Non-pigmented ciliary epithelial cell (primary cell): ENCODE measurements at places on chromosomes 2 and 18.

DNA sequence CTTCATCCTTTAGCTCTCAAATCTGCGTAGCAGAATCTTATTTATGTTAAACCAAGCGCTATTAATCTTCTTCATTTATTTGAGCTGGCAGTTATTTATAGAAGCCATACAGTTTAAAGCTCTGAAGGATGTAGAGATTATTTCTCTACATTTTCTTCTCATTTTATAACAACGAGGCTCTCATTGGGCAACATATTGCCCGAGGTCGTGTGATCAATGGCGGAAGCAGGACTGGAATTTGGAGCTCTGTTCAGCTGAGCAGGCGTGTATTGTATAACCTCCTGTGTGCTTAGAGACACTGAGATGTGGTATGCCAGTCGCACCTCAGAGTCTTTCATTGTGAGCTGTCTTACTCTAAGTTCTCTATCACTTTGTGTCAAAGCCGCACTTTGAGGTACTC is 17.5 kb upstream of the DRC1 start:
- DNase-seq = no peak

GRCh38 chr2:16069933-16070647 is 129.7 kb downstream of the MYCN start:
- DNase-seq = no peak

DNA sequence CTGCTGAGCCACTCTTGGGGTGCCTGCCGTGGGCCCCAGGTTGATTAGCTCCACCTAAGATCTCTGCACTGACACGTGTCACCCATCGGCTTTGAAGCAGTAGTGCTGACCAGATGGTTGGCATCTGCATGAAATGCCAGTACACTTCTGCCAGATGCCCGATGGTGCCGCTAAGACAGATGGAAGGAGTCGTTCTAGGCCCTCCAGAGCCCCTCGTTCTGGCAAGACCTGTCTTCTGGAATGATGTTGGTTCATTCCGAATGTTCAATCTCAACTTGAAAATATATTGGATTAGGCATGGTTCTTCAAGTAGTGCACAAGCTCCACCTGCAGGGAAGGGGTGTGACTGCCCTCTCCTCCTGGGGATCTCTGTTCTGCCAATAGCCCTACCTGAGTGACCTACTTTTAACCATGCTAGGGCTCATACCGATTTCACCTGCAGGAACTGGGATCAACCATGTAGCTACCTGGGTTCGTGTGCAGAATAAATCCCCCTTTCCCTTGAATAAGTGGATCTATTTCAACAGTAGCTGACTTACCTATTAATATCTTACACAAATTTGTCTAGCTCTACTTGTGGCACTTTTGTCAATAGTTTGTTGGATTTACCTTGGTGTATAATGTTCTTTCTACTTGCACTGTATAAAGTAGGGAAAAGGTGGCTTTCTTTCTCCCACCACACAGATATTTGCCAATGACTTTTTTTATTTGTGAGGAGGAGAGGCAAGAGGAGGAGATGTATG is 342.6 kb downstream of the CTNNA2 start:
- no peak for DNase-seq

GRCh38 chr2:152467677-152468410 is 132.9 kb downstream of the FMNL2 start:
- DNase-seq = no peak

- DNase-seq = no peak
Measured at GRCh38 chr2:21361957-21362486, 238.3 kb downstream of the TDRD15 start.

DNA sequence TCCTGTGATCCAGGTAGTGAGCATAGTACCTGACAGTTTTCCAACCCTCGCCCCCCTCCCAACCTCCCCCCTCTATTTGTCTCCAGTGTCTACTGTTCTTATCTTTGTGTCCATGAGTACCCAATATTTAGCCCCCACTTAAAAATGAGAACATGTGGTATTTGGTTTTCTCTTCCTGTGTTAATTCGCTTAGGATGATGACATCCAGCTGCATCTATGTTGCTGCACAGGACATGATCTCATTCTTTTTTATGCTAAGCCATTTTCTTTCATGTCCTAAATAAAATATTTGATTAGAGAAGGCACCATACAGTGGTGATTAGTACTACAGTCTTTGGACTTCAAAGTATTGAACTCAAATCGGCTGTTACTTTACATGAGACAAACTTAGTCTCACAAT is 1087.9 kb downstream of the CBLN2 start:
- no peak for DNase-seq

GRCh38 chr2:65382323-65382722 is 50.1 kb downstream of the SPRED2 start:
- no peak for DNase-seq

DNA sequence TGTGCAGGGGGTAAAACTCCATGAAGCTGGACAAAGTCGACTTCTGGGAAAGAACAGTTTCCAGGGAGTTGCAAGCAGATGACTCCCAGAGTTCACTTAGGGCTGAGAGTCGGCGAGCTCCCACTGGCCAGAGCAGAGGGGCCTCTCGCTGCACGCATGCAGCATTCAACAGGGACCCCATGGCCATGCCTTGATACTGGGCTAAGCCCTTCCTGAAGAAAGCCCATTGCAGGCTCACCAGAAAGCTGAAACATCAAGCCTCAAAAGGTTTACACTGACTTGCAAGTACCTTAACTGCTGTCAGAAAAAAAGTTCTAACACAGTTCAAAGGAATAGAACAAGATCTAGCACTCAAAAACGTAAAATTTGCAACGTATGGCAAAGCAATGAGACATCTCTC is 56.4 kb downstream of the NDUFA10 start:
- no peak for DNase-seq

DNA sequence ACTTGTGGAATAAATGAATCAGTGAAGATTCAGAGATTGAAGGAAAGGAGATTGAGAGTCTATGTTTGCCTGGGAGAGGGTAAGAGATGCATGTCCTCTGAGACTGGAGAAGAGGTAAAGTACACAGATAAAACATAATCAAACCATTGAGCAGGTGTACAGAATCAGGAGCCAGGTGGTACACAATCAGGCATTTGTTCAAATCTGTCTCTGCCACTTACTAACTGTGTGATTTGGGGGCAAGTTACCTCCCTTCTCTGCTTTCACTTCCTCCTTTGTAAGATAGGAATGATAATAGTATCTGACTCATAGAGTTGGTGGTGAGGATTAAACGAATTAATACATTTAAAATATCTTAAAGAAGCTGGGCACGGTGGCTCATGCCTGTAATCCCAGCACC is 94.0 kb downstream of the CDK15 start:
- no peak for DNase-seq

DNA sequence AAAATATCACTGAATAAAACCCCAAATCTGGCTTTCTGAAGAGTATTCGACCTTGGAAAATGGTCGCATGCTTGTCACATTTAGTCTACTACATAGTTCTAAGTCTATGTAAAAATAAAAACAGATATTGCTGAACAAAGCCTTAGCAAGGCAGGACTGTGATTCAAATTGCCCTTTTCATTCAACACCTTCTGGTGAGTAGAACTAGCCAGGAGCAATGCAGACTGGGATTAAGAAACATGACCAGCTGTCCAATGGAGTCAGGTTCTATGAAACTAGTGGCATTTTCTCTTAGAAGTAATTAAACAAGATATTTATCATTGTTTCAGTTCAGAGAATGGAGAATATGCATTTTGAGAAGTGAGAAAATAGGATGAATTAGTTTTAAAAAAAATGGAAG is 1260.5 kb upstream of the ACVR2A start:
- no peak for DNase-seq

DNA sequence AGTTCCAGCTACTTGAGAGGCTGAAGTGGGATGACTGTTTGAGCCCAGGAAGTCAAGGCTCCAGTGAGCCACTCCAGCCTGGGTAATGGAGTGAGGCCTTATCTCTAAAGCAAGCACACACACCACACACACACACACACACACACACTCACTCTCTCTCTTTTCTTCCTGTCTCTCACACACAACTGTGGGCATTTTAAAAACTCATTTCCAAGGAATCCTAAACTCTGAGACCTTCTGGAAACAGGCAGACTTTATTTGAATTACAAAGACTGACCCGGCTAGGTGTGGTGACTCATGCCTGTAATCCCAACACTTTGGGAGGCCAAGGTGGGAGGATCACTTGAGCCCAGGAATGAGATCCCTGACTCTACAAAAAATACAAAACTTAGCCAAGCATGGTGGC is 21.3 kb downstream of the WDSUB1 start:
- DNase-seq = peak; percentile 43

DNA sequence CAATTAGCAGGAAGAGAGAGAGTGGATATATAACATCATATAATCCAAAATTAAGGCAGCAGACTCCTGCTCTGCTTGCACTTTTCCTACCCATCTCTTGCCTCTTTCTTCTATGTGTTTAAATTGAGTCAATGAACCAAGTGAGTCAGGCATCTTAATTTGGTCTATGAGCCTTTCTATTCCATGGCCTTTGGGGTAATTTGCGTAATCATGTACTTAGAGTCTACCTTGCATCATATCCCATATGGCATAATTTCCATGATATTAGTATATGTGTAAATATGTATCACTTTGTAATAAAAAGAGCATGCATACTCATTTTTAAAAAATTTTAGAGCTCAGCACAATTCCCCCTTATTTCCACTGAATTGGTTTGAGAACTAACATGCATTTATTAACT is 555.2 kb downstream of the STK39 start:
- DNase-seq = no peak

DNA sequence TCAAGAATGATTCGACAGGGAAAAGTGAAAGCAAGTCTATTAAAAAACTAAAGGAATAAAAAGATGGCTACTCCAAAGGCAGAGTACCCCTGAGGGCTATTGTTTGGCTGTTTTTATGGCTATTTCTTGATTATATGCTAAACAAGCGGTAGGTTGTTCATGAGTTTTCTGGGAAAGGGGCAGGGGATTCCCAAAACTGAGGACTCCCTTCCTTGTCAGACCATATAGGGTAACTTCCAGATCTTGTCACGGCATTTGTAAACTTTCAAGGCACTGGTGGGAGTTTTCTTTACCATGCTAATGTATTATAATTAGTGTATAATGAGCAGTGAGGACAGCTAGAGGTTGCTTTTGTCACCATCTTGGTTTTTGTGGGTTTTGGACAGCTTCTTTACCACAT is 474.9 kb upstream of the MC4R start:
- no peak for DNase-seq

GRCh38 chr2:1104364-1104763 is 153.7 kb downstream of the SNTG2 start:
- DNase-seq = no peak

DNA sequence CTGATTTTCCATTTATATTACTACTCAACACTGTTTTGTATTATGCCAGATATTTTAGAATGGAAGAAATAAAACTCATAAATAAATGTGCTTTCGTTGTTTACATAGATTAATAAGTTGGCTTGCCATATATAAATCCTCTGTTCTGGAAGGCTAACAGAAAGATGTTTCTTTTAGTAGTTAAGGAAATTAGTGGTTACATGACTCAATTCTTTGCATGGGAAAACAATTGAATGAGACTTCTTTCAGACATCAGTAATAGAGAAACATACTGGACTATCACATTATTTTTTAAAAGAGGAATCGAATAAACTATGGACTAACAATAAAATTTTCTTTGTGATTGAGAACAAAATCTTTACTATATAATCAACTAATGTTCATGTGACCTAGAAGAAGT is 336.5 kb downstream of the KCNS3 start:
- no peak for DNase-seq

DNA sequence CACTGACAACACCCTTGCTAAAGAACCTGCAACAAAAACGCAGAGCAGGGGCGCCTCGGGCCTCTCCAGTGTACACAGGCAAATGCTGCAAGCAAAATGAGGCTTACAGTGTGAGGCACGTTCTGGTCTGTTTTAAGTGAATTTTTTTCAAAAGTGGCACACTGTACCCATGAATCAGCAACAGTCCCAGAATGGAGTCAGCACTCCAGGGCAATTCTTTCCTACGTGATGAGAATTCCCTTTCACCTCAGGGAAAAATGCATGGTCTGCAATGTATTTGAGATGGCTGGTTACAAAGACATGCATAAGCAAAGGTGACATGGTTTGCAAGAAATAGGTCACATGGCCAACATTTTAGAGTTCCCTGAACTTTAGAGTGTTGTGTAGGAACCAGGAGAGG is 94.4 kb downstream of the UXS1 start:
- no peak for DNase-seq

DNA sequence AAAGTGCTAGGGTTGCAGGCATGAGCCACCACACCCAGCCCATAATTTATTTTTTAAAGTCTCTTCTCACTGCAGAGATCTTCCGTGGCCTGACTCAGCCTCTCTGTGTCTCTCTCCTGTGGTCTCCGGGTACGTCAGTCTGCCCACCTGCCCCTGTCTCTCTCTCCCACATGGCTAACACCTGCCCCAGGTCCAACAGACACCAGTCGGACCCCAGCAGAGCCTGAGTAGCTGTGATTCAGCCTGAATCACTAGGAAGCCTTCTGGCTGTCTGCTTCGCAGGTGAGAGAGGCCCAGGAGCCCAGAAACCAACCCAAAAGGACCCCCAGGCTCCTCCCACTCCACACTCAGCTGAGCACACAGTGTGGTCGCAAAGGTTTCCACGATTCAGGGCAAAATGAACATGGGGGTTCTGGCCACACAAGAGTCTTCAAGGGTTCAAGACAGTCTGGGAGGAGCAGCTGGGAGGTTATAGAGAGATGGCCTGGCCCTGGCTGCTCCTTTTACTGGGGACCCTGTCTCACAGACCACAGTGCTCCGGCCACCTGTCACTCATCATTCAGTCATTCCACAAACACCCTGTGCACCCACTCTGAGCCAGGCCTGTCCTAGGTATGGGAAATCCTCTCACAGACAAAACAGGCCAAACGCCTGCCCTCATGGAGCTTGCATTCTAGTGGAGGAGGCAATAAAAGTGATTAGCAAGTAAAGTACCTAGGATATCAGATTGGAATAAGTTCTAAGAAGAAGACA is 8.6 kb downstream of the RUFY4 start:
- DNase-seq = no peak

GRCh38 chr2:85797921-85798320 is 44.1 kb downstream of the ATOH8 start:
- DNase-seq = no peak

DNA sequence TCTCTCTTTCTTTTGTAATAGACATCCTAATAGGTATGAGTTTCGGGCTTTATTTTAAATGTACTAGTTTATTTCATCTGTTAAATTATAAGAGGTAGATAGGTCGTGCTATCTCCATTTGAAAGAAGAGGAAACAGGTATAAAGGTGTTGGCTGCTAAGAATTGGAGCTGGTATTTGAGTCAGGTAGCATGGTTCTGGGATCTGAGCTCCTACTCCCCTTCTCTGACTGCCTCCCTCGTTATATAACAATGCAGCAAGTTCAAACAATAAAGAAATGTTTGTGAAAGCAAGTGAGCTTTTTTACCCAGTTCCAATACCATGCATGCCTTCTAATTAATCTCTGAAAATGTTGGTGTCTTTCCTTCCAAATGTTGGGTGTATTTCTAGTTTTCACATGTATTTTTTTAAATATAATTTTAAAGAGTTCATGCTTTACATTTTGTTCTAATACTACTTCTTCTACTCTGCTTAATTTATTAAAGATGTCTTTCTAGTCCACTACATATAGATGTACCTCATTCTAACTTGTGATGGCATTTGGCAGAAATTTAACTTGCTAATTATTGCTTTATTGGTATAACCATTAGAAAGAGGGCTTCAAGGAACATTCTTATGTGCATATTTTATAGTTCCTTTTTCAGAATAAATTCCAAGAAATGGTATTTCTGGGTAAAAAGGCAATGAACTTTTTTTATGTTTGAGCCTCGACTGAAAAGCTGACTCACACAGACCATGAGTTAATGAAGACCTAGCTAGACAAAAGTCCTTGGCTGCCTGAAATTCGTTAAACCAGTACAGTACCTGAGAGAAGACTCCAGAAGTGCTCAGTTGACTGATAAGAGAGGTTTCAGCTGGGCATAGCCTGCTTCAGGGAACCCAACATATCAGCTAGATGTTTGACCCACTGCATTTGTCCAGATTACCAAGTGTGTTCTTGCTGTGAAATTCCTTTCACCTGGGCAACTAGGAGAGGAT is 133.5 kb downstream of the CERS6 start:
- no peak for DNase-seq
